ENCODE measurements at places on chromosomes 2 and 18.

DNA sequence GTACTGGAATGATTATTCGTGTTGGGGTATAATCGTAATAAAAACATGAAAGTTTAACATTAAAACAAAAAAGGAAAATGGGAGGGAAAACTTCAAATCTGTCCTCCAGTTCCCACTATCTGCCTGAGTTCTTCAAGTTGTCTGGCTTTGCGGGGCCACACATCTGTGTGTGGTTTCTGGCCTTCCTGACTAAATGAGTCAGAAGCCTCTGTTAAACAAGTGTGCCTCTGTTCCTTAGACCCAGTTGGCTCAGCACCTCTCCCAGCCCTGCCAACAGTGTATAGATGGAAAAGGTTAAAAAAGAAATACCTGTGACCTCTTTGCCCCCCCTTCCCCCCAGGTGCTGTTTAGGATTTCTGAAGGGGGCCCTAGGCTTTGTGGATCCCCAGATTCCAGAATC lies 30.2 kb downstream of the XDH start:
- no peak overlapping the region for H3K27ac ChIP-seq
- peaks cover 9% of the 10 kb centered on the region for H3K27me3 ChIP-seq
- H3K36me3 ChIP-seq = peaks cover 2% of the 10 kb centered on the region
- H3K4me1 ChIP-seq = no peaks in the 10 kb centered on the region

GRCh38 chr2:24209389-24210105 lies 34.7 kb downstream of the FAM228A start:
- no peak overlapping the region for H3K4me3 ChIP-seq
- H3K27me3 ChIP-seq = no peaks in the 10 kb centered on the region
- no peak for DNase-seq
- peaks cover 61% of the 10 kb centered on the region for H3K36me3 ChIP-seq

DNA sequence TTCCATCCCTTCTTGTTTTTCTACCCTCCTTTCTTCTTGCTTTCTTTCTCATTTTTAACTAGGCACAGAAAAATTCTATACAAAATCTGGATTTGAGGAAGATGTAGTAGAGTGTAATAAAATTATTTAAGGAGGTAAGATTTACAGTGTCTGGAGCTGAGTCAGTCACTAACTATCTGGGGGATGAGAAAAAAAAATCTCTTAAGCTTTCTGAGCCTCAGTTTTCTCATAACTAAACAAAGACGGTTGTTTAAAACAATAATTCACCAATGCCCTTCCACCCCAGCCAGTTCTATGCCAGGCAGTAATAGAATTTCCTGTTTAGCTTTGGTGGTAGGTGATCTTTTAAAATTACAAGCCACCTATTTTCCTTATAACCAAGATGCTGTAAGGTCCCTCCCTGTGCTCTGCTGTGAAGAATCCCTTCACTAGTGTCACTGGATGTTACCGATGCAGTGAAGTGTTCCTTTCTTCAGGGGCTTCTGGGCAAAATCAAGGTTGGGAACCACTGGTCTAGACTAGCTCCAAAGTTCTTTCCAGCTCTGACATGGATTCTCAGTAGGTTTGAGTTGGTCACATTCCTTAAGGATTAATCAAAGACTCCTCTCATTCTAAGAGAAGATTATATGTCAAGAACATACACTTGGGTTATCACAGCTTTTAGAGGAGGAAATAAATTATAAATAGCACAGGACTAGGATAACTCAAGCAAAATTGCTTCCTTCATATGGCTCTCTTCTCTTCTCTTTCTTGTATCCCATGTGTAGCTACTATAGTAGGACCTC lies 289.0 kb downstream of the CDH2 start:
- H3K4me1 ChIP-seq = no peaks in the 10 kb centered on the region
- no peak overlapping the region for H3K4me3 ChIP-seq
- no peaks in the 10 kb centered on the region for H3K27me3 ChIP-seq
- DNase-seq = no peak
- no peak overlapping the region for H3K27ac ChIP-seq

GRCh38 chr2:23993736-23994269 lies 16.1 kb upstream of the MFSD2B start:
- no peak overlapping the region for H3K27ac ChIP-seq
- H3K4me1 ChIP-seq = no peaks in the 10 kb centered on the region
- no peaks in the 10 kb centered on the region for H3K27me3 ChIP-seq
- H3K36me3 ChIP-seq = peaks cover 4% of the 10 kb centered on the region
- no peak for DNase-seq

GRCh38 chr2:40106061-40106460 lies 327.0 kb upstream of the THUMPD2 start:
- H3K27ac ChIP-seq = no peak overlapping the region
- no peaks in the 10 kb centered on the region for H3K4me1 ChIP-seq
- no peaks in the 10 kb centered on the region for H3K36me3 ChIP-seq
- H3K4me3 ChIP-seq = no peak overlapping the region
- no peak for DNase-seq
- H3K27me3 ChIP-seq = no peaks in the 10 kb centered on the region

DNA sequence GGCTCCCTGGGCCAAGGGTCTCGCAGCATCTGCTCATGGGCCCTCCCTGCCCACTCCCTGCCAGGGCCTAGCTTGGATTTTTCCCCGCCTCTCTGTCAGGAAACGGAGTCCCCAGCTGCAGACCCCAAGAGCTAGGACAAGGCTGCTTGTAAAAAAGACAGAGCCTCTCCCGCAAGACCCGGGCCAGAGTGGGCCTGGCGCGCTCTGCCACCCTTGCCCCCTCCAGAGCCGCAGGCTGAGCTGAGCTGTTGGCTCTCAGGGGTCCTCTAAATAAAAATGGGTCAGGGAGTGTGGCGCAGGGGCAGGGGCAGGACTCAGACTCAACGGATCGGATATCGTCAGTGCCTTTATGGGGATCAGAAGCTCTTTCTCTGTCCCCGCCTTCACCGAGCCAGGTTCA lies 112.6 kb downstream of the CABLES1 start:
- no peaks in the 10 kb centered on the region for H3K27me3 ChIP-seq
- no peak overlapping the region for H3K4me3 ChIP-seq
- H3K27ac ChIP-seq = no peak overlapping the region
- no peak for DNase-seq
- no peaks in the 10 kb centered on the region for H3K36me3 ChIP-seq

GRCh38 chr2:78999406-78999805 lies 26.1 kb upstream of the REG3G start:
- no peak overlapping the region for H3K4me3 ChIP-seq
- H3K27me3 ChIP-seq = peaks cover 4% of the 10 kb centered on the region
- no peaks in the 10 kb centered on the region for H3K4me1 ChIP-seq
- H3K36me3 ChIP-seq = no peaks in the 10 kb centered on the region
- H3K27ac ChIP-seq = no peak overlapping the region
- no peak for DNase-seq

- no peak overlapping the region for H3K27ac ChIP-seq
- no peaks in the 10 kb centered on the region for H3K27me3 ChIP-seq
- peaks cover 2% of the 10 kb centered on the region for H3K36me3 ChIP-seq
- H3K4me1 ChIP-seq = no peaks in the 10 kb centered on the region
Measured at GRCh38 chr2:26462511-26463243, 15.2 kb downstream of the OTOF start.

- H3K36me3 ChIP-seq = no peaks in the 10 kb centered on the region
- H3K27me3 ChIP-seq = no peaks in the 10 kb centered on the region
- no peak overlapping the region for H3K4me3 ChIP-seq
- H3K4me1 ChIP-seq = no peaks in the 10 kb centered on the region
- no peak for DNase-seq
- no peak overlapping the region for H3K27ac ChIP-seq
Measured at GRCh38 chr2:55871637-55872036, 51.9 kb downstream of the EFEMP1 start.

DNA sequence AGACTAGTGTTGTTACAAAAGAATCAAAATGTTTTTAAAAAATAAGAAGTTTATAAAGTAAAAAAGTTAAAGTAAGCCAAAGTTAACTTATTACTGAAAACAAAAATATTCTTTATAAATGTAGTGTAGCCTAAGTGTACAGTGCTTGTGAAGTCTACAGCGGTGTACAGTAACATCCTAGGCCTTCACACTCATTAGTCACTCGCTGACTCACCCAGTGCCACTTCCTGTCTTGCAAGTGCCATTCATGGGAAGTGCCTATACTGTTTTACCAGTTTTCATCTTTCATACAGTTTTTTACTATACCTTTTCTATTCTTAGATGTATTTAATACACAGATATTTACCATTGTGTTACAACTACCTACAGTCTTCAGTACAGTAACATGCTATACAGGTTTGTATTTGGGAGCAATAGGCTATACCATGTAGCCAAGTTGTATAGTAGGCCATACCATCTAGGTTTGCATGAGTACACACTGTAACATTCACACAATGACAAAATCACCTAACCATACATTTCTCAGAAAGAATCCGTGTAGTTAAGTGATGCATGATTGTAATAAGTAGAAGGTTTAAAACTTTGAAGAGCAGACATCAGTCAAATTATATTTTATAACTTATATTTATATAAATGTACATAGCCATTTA lies 13.4 kb downstream of the SERPINB7 start:
- H3K27ac ChIP-seq = peak overlapping the region; percentile 1
- no peak overlapping the region for H3K4me3 ChIP-seq
- H3K27me3 ChIP-seq = no peaks in the 10 kb centered on the region
- H3K36me3 ChIP-seq = no peaks in the 10 kb centered on the region
- H3K4me1 ChIP-seq = peaks cover 7% of the 10 kb centered on the region

GRCh38 chr2:185132501-185133041 lies 534.2 kb downstream of the ZNF804A start:
- no peaks in the 10 kb centered on the region for H3K27me3 ChIP-seq
- no peak overlapping the region for H3K4me3 ChIP-seq
- no peak for DNase-seq
- no peaks in the 10 kb centered on the region for H3K36me3 ChIP-seq
- H3K4me1 ChIP-seq = no peaks in the 10 kb centered on the region
- H3K27ac ChIP-seq = no peak overlapping the region

DNA sequence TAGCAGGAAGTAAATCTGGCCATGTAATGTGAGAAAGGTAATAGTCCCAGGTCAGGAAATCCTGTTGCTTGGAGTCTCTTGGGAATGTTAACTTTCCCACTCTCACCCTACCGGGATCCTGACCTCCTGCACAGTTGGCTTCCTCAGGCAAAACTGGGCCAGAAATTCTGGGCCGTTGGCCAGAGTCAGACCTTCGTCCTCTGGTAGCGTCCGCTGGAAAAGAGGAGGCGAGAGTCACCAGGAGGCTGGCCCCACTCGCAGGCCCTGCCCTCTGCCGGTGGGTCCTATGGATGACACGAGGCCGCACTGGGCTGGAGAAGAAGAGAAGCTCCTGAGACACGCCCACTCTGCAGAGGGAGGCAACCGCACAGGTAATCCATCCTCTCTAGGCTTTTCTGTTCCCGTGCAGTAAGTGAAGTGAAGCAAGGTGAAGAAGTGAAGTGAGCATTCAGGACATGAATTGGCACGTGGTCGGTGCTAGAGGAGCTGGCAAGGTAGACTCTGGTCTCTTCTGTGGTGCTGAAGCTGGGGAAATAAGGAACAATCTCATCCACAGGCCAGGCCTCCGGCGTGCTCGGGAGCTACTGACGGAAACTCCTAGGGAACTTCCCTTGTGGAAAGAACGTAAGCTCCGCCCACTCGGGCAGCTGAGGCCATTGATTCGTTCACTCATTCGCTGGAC lies 182.7 kb upstream of the GLI2 start:
- no peaks in the 10 kb centered on the region for H3K36me3 ChIP-seq
- peaks cover 35% of the 10 kb centered on the region for H3K27me3 ChIP-seq
- DNase-seq = no peak

DNA sequence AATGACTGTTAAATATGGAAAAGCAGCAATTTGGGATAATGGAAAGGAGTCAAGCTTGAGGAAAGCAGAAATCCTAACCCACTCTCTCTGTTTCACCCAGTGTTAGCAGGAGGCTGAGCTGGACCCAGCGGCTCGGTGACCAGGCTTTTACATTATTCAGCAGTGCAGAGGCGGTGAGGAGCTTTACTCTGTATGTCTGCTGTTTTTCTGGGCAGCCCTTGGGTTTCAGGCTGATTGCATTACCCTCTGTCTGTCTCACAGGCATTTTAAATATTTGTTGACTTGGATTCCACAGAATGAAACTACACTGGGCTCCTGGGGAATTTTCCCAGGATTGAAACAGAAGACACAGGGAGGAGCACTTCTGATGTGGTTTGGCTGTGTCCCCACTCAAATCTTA lies 368.0 kb downstream of the GALR1 start:
- peaks cover 1% of the 10 kb centered on the region for H3K36me3 ChIP-seq
- H3K27me3 ChIP-seq = peaks cover 47% of the 10 kb centered on the region
- no peak overlapping the region for H3K27ac ChIP-seq
- peaks cover 13% of the 10 kb centered on the region for H3K4me1 ChIP-seq

DNA sequence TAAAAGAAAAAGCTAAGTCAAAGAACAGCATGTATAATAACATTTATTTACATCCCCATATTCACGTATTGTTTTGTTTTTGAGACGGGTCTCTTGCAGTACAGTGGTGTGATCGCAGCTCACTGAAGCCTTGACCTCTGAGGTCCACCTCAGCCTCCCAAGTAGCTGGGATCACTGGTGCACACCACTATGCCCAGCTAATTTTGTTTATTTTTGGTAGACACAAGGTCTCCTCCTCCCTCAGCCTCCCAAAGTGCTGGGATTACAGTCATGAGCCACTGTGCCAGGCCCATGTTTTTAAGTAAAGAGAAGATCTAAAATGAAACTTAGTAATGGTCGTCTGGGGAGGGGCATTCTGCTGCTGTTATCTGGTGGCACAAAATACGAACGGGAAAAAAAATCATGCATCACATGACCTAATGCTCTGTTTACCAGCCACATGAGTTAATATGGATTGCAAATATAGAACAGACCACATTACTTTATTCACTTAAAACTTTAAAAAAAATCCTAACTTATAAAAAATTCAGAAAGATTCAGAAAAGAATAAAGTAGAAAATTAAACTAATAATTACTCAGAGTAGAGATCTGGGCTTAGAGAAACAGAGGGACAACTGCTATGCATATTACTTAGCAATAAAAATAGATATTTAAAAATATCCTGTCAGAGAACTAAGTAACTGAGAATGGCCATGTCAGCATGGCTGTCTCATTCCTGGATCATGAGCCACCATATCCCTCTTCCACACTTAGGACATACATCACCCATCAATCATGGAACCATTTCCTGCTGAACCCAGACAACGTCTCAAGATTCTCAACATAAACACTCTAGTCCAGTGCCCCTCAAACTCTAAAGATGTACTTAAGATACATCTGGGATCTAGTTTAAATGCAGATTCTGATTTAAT lies 7.3 kb downstream of the MMADHC start:
- peaks cover 58% of the 10 kb centered on the region for H3K4me1 ChIP-seq
- peaks cover 52% of the 10 kb centered on the region for H3K36me3 ChIP-seq
- H3K4me3 ChIP-seq = no peak overlapping the region
- H3K27me3 ChIP-seq = no peaks in the 10 kb centered on the region
- DNase-seq = no peak
- peak overlapping the region; percentile 57 for H3K27ac ChIP-seq

- no peak for DNase-seq
- peaks cover 39% of the 10 kb centered on the region for H3K4me1 ChIP-seq
- no peaks in the 10 kb centered on the region for H3K36me3 ChIP-seq
- no peaks in the 10 kb centered on the region for H3K27me3 ChIP-seq
Measured at GRCh38 chr2:25304826-25305596, 36.7 kb downstream of the DNMT3A start.

- no peaks in the 10 kb centered on the region for H3K4me1 ChIP-seq
- H3K36me3 ChIP-seq = no peaks in the 10 kb centered on the region
- peaks cover 53% of the 10 kb centered on the region for H3K27me3 ChIP-seq
- no peak overlapping the region for H3K27ac ChIP-seq
Measured at GRCh38 chr2:195863121-195863520, 205.5 kb downstream of the DNAH7 start.
